SHP77 treated with DMSO at 0.1 percent for 48 hours (cell line): ENCODE measurements at places on chromosomes 1 and 21.

DNA sequence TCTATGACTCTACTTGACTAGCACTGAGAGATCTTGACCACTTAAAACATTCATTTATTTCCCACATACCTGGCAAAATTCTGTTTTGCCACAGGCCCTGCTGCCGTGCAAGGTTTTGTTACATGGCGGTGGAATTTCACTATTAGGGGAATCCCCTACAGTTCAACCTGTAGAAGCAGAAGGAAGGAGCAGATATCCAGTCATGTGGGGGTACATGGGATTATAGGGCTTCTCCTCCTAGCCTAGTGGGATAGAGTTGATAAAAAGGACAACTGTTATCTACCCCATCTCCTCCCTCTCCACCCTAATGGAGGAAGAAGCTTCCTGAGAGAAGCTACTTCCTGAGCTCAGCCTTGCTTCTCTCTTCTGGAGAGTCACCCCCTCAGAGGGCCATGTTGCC is 17.7 kb upstream of the PROK1 start:
- no peak for DNase-seq

- DNase-seq = no peak
Measured at GRCh38 chr1:111285879-111286278, 4.8 kb upstream of the CHIA start.

DNA sequence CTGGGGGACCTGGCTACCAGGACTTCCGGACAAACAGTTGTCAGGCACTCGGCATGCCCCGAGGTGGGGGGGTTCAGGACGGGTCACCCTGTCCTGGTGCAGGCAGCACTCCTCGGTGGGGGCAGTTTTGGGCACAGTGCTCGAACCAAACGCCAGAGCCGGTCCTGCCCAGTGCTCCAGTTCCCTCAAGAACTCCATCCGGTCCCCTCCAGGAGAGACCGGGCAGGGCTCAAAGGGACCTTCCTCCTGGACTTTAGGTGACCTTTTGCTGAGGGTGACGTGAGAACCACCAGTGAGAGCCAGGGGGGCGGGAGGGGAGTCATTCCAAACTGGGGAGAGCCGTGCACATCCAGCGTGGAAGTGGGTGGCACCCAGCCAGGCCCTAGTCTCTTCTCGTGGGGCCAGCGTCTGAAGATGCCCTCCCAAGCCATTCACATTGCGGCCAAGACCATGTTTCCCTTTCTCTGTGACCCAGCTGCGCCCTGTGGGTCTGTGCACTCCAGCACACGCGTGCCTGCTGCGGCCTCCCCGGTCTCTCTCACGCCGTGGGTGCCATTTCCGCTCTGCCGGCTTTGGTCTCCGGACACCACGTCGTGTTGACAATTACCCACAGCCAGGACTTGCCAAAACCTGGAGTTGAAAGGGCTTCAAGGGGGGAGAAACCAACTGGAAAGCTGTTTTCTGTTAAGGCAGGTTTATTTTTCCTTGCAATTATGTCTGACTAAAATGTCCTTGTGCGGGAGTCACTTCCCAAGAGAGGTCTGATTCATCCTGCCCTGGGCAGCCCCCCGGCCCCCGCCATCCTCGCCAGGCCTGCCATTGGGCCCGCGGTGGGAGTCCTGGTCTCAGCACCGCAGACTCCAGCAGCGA is 178.8 kb upstream of the ARHGEF16 start:
- DNase-seq = no peak

DNA sequence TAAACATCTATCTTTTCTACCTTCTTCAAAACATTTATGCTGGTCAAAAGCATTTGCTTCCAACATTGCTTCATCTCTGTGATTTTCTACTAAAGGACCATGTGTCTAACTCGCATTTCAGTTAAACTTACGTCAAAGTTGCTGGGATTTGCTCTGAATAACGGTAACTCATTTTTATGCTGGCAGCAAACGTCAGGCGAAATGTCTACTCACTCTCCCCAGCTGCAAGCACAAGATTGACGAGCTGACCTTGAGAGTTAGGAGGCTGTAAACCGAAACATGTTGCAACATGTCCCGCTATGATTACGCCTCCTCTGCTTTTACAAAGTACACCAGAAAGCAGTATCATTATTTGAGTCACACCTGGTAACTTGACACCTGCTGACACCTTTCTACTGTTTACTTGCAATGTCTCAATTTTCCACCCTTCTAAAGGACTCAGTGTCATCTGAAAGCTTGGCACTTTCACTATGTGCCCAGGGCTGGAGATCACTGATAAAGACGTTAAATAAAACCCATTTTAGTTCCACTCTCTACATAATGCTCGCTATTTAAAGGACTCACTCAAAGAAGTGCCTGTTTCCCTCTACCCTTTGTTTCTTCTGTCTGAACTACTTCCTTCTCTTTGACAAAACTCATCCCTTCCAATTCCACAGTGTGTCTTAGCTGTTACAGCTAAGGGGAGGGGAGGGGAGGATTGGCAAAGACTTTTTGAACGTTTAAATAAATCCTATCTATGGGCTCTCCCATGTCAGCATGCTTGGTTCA is 111.9 kb downstream of the PTPN14 start:
- peak; percentile 99 for DNase-seq

DNA sequence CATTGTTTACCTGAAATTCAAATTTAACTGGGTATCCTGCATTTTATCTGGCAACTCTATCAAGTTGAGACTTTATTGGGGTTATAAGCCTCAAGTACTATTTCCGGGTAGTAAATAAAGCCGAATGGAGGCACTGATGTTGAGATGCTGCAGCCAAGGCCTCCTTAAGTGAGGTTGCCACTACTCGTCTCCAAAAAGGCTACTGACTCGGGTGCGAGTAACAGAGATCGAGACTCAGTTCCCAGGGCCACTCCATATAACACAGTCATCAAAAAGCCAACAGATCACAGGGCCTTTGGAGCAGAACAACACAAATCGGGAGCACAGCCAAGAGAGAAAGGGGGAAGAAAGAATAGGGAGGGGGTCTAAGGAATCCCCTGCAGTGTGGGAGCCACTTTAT is 524 bp downstream of the COPA start:
- DNase-seq = no peak

DNA sequence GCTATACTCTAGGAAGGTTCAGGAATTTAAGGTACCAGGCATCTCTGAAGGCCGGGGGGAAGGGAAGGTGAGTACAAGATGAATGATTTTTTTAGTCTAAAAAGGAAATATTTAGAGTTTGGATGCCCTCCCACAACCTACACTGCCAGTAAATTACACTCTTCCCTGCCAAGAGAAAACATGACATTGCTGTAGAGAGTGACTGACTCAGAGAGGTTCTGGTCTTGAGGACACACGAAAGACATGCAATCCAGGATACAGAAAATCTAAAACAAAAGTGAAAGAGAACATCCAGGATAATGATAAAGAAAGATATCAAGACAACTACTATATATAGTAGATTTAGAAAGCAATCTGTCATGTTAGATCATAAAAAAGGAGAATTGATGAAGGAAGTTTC is 200.5 kb downstream of the TYW3 start:
- DNase-seq = no peak

GRCh38 chr1:67306547-67306946 is 1.1 kb upstream of the IL12RB2 start:
- DNase-seq = no peak

DNA sequence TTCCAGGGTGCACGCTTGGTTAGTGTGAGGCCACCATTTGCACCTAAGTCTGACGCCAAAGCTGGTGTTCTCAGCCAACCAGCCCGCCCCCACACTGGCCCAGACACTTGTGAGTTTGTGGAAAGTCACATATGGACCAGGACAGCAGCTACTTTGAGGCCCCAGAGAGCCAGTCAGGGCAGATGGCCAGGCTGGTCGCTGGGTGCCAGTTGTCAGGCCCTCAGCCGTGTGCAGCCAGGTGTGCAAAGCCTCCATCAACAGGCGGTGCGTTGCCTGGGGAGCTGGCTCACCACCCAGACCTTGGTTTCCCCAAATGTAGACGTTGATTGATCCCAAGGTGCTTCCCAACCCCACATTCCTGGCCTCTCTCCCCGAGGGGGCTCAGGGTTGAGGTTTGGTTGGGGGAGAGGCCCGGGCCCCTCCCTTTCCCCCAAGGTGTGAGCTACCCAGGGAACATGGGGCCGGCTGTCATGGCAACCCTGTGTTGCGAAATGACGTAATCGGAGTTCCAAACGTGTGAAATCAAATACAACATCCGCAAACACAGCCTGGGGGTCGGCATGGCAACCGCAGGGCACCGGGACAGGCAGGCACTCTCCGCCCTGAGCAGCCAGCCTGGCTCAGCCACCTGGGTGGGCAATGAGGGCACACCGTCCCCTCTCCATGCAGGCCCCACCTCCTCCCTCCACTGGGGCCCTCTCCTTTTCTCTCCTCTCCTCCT is 42.2 kb upstream of the WNT4 start:
- DNase-seq = peak; percentile 84

DNA sequence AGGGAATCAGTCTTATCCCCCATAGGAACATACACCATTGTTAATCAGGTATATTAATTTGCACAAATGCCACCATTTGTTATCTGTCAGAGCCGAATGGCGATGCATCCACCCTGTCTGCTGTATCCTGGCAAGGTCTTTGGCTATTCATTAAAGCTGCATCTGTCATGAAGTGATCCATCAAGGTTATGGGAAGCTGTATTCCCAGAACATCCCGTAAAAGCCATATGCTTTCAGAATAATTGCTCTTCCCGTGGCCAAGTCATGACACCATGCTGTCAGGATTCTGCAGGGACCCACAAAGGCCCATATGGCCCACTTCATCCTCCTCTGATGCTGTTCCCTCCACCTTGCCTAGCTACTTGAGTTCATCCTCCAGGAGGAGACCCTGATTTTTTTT is 103.9 kb downstream of the RAVER2 start:
- DNase-seq = no peak

- DNase-seq = no peak
Measured at GRCh38 chr1:230130172-230130944, 63.3 kb downstream of the GALNT2 start.

DNA sequence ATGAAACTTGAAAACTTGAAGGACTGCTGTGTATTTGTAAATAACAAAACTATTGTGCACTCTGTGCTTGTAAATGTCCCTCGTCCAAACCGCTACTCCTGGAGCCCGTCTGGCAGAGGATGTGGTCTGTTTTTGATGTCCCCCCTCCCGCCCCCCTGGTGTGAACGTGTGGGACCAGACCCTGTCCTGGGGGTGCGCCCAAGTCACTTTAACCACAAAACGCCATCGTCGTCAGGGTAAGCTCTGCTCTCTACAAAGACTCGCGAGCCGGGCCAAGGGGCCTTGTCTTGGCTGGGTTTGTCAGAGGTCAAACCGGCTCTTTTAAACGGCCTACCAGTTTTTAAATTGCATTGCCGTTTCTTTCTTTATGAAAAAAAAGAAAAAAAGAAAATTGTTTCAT is 87.4 kb upstream of the TMEM51 start:
- no peak for DNase-seq

- DNase-seq = no peak
Measured at GRCh38 chr1:18795002-18795689, 64.3 kb downstream of the TAS1R2 start.

DNA sequence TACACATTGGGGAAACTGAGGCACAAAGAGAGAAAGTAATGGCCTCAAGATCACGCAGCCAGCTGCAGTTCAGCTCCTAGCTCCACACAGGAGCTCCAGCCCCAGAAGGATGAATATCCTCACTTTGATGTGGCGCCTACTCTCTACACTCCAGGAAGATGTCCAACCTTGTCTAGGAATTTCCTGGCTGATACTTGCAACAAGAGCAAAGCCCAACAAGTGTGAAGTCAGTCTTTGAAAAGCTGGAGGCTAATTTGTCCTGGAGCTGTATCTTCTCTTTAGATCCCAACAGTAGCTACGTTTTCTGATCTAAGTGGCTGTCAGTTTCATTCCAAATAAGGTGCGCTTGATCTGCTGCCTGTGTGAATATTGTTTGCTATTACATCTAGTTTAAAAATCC is 344.9 kb downstream of the PTPRU start:
- DNase-seq = no peak

- no peak for DNase-seq
Measured at GRCh38 chr1:184535191-184535970, 148.6 kb downstream of the C1orf21 start.

- DNase-seq = no peak
Measured at GRCh38 chr1:112904071-112904830, 51.7 kb downstream of the SLC16A1 start.

DNA sequence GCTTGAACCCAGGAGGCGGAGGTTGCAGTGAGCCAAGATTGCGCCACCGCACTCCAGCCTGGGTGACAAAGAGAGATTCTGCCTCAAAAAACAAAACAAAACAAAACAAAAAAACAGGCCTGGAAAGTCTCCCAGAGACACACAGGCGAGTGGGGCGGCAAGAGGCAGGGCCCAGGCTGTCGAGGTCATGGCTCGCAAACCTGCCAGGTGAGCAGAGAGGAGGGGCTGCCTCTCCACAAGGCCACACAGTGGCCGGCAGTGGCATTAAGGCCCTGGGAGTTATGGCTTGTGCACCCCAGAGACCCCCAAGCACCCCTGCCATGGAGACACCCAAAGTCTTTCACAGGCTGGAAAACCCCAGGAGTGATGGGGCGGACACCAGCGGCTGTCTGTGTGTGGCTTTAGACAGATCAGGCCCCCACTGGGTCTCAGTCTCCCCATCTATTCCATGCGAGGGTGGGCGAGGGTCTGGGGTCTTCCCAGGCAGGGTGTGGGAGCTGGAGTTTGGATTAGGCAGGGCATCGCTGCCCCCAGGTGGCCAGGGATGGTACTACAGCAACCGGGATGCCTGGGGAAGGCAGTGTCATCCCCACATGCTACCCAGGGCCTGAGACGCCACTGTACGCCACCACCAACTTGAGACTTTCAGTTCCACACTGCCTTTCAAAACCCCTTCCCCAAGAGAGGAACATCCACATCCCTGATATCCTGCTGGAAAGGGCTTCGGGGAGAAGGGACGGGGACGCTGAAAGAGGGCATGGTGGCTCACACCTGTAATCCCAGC is 7.3 kb upstream of the CTRC start:
- no peak for DNase-seq

GRCh38 chr1:182170891-182171461 is 109.5 kb upstream of the ZNF648 start:
- no peak for DNase-seq

DNA sequence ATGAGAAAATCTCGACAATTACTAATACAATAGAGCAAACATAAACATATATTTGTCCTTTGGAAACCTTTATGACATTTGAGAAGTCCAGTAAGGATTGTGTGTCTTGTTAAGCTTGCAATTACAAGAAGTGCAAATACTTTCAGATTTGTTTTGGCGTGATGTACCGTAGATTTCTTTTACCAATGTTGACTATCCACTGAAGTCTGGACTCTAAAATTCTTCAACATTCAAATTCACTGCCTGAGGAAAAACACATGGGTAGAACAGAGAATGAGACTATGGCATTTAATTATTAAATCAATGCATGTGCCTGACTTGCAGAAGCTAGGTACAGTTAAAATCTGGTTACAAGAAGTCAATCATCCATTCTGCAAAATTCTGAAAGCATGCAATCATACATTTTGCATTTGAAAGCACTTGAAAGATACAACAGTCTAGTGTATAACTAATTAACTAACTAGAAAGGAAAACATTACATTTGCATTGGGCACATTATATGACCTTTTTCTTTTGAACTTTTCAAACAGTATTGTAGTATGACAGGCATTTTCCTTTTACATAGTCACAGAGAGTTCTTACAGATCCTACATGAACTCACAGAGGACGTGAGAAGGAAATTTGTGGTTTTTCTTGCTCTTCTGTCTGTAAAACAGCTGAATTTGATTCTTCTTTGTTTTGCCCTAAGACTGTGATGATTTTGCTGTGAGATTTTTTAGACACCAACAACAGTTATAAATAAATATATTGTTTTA is 511.1 kb upstream of the ADGRL4 start:
- no peak for DNase-seq

- peak; percentile 41 for DNase-seq
Measured at GRCh38 chr1:202154766-202155477, 5.5 kb downstream of the PTPN7 start.
